OCI-LY7 (cell line): ENCODE measurements at places on chromosomes 7 and 10.
A peak's percentile ranks its signal among the peaks of the same experiment; 100 is the strongest.

DNA sequence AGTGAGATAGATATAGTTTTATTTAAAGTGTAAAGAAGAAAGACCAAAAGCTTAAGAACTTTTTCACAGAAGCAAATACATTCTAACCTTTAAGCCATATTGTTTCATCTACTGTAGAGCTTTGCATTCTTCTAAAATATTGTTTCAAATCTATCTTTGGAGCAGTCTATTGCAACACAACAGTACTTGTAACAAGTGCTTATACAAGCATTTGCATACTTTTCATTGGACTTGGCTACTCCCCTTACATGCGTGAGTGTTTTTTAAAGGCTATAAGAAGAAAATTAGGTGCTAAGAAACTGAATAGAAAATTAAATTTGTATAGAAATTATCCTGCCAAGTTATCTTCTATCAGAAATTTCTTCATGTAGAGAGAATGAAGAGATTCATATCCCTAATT lies 45.3 kb downstream of the SEMA3E start:
- DNase-seq = no peak

DNA sequence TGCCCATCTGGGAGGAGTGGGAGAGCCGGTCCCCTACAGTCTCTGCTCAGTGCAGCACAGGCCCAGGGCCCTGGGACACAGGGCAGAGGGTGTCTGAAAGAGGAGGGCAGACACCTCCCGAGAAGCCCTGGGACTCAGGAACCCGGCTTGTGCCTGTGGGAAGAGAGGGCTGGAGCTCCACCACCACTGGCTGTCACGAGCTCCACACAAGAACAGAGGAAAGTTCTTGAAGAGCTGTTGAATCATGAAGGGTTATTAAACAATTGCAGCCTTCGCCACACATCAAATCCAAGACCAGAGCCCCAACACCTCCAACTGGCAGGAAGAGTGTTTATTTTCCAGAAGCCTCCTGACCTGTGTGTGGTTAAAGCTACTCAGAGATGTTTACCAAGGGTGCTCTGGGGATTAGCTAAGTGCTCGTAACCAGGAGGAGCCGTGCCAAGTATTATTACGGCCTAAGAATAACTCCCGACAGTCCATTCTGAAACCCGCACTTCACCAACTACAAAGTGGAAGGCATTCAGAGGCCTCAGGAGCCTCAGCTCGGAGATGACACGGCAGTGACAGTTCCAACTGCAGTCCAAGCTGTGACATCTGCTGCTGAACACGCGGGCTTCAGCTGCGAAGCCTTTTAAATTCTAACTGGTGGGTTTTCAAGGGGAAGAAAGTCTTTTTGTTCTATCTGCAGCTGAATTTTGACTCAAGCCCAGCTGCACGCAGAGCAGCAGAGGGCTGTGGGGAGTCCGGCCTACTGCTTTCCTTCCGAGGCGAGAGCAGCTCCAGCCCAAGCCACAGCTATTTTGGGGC lies 75.1 kb downstream of the MAD1L1 start:
- DNase-seq = peak; percentile 38

- DNase-seq = no peak
Observed at GRCh38 chr7:78993341-78993740, 460.1 kb downstream of the MAGI2 start.

- no peak for DNase-seq
Observed at GRCh38 chr10:48450741-48451466, 144.4 kb downstream of the MAPK8 start.

- DNase-seq = no peak
Observed at GRCh38 chr7:155979994-155980393, 167.7 kb upstream of the SHH start.
